IMR-90 (cell line): ENCODE measurements at places on chromosomes 5 and 9. TPM values are rescaled to one million over a fixed set of nuclear protein-coding genes. Genes with fewer than 3 reads are reported as not detected.
A peak's percentile ranks its signal among the peaks of the same experiment; 100 is the strongest.

DNA sequence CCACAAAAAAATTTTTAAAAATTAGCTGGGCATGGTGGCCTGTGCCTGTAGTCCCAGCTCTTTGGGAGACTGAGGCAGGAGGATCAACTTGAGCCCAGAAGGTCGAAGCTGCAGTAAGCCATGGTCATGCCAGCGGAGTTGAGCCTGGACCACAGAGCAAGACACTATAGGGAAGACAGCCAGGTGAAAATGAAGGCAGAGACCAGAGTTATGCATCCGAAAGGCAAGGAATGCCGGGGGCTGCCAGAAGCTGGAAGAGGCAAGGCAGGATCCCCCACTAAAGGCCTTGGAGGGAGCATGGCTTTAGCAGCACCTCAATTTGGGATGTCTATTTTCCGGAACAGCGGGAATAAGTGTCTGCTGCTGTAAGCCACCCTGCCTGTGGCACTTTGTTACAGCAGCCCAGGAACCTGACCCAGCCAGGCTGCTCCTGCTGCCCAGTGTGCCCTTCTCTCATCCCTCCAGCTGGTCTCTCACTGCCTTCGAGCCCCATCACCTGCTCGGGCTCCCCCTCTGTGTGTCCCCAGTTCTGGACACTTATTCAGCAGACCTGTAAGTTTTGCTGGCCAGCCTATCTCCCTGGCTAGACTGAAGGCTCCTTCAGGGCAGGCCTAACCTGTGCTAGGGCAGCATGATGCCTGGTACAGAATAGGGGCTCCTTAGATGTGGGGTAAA is 16.8 kb upstream of the JADE2 start:
- DNase-seq: no peak

GRCh38 chr5:57676222-57677098 is 193.8 kb upstream of the ACTBL2 start:
- peak; percentile 76 for DNase-seq

GRCh38 chr5:178241688-178242231 is 9.2 kb upstream of the PHYKPL start:
- DNase-seq: no peak

GRCh38 chr9:111450124-111450523 is 34.1 kb downstream of the ECPAS start:
- DNase-seq: no peak

The PPIC gene
- 20.6 and 36.9 TPM in 2 replicates for total RNA-seq

DNA sequence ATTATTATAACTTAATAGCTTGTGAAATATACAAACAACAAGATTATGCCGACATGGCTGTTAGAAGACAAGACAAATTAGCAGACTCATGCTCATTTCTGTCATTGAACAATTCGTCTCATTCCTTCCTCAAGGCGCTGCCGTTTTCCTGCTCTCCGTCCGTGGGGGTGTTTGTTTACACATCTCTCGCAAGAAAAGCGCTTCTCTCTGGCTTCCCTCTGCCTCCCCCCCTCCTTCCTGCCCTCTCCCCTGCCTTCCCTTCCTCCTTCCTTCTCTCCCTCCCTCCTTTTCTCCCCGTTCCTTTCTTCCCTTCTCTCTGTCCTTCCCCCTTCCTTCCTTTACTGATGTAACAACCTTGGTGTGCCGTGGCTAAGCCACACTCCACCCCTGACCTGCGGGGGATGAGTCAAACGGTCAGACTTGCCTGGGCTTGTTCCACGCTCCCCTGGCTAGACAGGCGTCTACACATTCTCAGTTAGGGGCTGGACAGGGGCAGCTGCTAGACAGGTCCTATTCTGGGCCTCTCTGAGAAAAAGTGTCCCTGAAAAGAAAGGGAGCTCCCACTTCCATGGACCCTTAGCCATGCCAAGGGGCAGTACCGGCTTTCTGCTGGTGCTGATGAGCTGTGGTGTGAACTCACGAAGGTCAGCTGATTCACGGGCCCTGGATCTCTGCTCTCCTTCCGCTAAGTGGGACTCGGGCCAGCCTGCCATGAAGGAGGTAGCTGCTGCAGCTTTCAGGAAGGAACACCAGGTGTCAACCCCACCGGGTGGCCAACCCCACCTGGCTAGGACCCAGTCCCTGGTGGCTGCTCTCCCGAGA is 32.0 kb upstream of the SPTLC1 start:
- DNase-seq: peak; percentile 94

DNA sequence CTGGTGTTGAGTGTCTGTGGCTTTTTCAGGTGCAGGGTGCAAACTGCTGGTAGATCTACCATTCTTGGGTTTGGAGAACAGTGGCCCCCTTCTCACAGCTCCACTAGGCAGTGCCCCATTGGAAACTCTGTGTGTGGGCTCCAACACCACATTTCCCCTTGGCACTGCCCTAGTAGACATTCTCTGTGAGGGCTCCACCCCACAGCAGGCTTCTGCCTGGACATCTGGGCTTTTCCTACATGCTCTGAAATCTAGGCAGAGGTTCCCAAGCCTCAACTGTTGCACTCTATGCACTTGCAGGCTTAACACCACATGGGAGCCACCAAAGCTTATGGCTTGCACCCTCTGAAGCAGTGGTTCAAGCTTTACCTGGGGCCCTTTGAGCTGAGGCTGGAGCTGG is 80.9 kb downstream of the BARX1 start:
- DNase-seq: no peak

- DNase-seq: no peak
Observed at GRCh38 chr5:154934881-154935280, 3.1 kb downstream of the GEMIN5 start.

GRCh38 chr5:91266184-91266705 is 116.9 kb downstream of the ARRDC3 start:
- peak; percentile 73 for DNase-seq

GRCh38 chr9:116499986-116500871 is 186.9 kb upstream of the TRIM32 start:
- peak; percentile 71 for DNase-seq

The ORM1 gene
- 0.18 TPM in 1 of 2 replicates, not detected in the other for total RNA-seq

The FAM169A gene
- total RNA-seq: under 0.01 TPM in 2 replicates

The ZNF608 gene
- 15.1 and 16.4 TPM in 2 replicates for total RNA-seq

The ENTREP1 gene
- total RNA-seq: not detected in 2 replicates

- no peak for DNase-seq
Observed at GRCh38 chr5:55933377-55934114, 61.2 kb downstream of the IL6ST start.

The RNF208 gene
- total RNA-seq: not detected in 2 replicates

DNA sequence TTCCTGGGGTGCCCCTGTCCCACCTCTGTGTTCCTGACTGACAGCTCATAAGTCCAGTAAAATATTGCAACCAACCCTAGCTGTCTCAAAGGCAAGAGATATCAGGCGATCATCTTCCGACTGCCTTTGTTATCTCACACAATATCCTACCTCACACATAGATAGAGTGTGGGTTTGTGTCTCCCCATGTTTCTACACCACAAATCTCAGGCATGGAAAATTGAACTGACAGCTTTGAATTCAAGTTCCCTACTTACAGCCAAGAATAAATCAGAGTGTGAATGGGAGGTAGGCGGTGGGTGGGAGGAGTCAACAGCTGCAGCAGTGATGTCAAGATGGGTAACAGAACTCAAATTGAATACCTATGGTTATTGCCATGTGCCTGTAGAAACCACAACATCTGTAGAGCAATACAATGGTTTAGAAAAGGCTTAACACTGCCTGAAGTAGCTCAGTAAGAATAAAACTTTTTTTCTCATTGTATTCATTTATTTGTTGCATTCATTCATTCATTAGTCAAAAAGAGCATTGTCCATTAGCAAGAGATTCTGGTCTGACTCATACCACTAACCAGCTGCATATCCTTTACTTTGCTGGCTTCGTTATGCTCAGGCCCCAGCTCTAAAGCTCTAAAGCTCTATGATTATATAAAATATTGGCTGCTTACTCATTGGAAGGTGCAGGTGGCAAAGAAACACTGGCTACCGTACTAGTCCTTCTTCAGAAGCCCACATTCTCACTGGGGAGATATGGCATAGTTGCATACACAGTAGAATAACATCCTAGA is 108.2 kb upstream of the DMAC1 start:
- no peak for DNase-seq

- DNase-seq: peak; percentile 99
Observed at GRCh38 chr5:150789943-150790611, 11.5 kb downstream of the SMIM3 start.

The C5orf52 gene
- total RNA-seq: not detected in 2 replicates

DNA sequence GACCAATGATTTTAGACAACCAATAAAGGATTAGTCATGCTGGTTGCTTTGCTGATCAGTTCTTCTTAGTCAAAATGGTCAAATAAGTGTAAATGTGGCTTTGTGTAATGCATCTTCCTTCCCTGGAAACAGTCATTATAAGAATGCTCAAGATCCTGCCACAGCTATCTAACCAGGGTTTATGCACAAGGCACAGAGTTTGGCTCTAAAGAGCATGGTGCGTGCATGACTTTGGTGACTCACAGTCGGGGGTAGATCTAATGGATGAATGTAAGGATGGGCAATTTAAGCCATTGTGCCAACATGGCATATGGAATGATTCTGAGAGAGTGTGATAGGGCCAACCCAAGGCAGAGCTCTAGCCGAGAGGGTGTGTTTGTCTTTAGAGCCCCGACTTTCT is 6.5 kb downstream of the LIX1 start:
- no peak for DNase-seq

DNA sequence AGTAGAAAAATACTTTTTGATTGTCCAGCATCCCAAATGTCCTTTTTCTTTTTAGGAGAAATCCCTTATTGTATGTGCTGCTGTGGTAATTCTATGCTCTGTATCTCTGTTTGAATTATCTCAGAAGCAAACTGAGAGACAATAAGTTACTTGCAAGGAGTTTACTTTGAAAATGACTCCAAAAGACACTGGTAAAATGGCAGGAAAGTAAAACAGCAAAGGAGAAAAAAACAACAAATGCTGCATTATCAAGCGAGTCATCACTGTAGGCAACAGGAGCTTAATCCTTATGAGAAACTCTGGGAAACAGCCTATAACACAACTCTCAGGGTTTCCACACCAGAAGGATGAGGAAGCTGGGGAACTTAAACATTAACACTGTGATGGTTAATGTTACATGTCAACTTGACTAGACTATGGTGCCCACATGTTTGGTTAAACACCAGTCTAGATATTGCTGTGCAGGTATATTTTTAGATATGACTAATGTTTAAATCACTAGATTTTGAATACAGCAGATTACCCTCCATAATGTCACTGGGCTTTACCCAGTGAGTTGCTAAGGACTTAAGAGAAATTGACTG is 92.6 kb upstream of the GAS1 start:
- DNase-seq: peak; percentile 78

DNA sequence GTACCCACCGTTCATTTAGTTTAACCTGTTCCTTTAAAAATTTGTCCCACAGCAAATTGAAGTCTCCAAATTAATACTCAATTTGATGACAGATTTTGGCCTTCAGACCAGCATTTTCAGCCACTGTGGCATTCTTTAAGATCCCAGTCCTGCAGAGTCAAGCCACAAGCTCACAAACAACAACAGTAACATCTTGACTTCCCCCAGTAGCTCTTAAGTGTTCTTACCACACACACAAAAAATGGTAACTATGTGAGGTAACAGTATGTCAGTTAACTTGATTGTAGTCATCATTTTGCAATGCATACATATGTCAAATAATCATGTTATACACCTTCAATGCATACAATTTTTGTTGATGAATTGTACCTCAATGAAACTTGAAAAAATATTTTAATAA is 247.9 kb downstream of the LURAP1L start:
- DNase-seq: no peak

DNA sequence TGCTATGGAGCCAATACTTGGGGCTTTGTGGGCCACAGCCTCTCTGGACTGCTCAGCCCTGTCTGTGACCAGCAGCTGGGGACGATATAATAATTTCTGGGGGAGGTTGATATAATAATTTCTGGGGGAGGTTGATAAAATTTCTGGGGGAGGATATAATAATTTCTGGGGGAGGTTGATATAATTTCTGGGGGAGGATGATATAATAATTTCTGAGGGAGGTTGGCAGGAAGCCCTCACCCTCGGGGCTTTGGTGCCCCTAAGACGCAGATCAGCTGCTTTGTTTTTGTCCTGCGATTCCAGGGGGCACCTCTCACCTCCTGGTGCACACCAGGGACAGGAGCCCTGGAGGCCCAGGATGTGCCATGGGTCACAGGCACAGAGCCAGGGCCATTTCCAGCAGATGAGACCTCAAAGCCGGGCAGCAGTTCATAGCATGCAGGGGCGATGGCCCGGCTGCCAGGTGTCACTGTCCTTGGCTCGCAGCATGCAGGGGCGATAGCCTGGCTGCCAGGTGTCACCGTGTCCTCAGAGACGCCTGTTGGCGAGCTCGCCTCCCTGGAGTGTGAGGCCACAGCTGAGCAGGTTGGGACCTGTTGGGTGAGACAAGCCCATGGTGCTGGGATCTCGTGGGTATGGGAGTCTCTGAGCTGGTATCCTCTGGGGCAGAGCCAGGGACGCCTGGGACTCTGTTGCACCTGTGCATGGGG is 3.8 kb upstream of the TOR4A start:
- DNase-seq: no peak

GRCh38 chr9:13863112-13863511 is 450.8 kb downstream of the NFIB start:
- DNase-seq: peak; percentile 7

The FBP1 gene
- total RNA-seq: not detected in 2 replicates

The TEX48 gene
- not detected in 2 replicates for total RNA-seq

DNA sequence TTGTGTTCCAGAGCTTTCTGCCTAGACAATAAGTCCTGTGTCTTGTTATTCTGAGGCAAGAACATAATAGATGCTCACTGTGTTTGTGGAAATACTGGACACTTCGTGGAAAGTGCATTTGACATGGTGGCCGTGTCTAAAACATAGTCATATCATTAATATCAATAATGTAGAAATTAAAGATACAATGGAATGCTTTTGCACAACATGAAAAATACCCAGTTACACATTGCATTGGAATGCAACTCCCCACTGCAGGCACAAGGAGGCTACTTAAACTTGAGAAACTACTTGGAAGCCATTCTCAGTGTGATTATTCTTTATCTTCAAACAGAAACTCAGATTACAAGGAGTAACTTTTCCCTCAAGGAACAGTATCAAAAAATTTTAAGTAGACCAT is 145.3 kb upstream of the ZNF462 start:
- peak; percentile 80 for DNase-seq

- no peak for DNase-seq
Observed at GRCh38 chr9:73157811-73158210, 6.1 kb downstream of the ANXA1 start.

The RUSC2 gene
- total RNA-seq: 17.4 and 18.3 TPM in 2 replicates

- no peak for DNase-seq
Observed at GRCh38 chr5:122077366-122078115, 518 bp downstream of the LOX start.
